H54 (cell line): ENCODE measurements at places on chromosomes 12 and 14.

- no peak for DNase-seq
These were observed 295.3 kb downstream of the IPO8 start for GRCh38 chr12:30400349-30400748.

- DNase-seq: peak; percentile 23
These were observed 5.5 kb downstream of the ERP29 start for GRCh38 chr12:112018571-112019237.

DNA sequence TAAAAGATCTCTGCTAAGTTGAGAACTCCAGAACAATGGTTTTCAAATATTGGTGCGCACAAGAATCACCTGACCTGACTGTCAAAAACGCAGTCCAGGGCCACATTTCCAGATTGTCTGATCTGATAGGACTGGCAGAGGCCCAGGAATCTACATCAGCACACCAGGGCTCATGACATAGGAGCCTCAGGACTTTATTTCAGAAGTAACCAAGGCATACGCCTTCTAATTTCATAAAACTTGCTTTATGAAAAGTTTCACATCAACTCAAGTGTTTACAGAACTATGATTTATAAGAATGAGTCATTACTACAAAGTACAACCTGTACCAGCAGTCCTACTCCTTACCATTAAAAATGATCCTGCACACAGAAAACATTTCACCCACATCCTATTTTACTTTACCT, 47.7 kb upstream of the PTPRO start:
- no peak for DNase-seq

GRCh38 chr12:5807514-5808219, 137.4 kb downstream of the ANO2 start:
- DNase-seq: no peak

- no peak for DNase-seq
These were observed 373.1 kb downstream of the SOX5 start for GRCh38 chr12:23576372-23576771.

GRCh38 chr14:102830474-102831045, 53.3 kb downstream of the TRAF3 start:
- no peak for DNase-seq

DNA sequence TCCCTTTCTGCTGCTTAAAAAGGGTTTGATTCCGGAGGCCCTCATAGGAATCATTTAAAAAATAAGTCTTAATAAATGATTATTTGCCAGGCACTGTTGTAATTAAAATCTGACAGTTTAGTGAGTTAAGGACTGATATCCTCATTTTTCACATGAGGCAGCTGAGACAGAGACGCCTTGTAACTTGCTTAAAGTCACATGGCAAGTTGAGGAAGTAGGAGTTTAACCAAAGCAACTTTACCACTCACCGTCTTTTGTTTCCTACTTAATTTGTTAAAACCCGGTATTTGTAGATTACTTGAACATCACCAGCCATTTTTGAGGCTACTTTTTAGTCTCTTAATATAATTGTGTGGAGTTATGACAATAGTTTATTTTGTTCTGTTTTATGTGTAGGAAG, 2.4 kb downstream of the TIGAR start:
- DNase-seq: no peak

DNA sequence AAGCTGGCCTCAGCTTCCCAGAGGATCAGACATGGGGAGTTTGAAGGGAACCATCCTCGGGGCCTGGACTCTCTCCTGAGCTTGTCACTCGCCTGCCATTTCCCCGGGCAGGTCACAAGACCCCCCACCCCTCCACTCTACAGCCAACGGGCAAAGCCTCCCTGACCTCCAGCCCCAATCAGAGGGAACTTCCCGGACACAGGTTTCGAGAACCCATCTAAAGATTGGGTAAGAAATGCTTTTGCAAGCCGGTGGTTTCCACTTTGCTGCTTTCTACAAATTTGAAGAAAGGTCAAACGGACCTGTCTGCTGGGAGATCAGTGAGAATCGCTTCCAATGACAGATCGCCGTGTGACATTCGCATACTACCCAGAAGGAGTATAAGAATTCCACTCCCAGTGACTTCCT, 89.6 kb downstream of the SCARB1 start:
- no peak for DNase-seq

DNA sequence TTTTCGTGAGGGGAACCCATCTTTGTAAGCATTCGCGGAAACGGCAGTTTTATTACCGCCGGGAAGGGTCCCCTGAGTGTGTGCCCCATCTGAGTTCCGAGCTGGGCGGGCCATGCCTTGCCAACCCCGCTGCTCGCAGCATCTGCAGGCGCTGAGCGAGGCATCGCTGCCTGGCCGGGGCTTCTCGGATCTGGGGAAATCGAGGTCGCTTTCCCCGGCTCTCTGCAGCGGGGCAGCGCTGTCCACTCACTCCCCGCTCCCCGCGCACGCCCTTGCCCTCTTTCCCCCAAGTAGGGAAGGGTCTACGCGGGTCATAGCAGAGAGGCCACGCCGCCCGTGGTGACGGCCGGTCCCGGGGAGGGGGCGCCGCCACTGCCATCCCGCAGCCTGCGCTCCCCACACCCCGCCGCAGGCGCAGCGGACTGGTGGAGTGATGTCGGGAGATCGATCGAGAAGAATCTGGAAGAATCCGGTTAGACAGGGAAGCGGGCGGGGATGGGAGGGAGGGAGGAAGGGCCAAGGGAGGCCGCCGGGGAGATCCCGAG, 507 bp upstream of the FKBP4 start:
- no peak for DNase-seq

DNA sequence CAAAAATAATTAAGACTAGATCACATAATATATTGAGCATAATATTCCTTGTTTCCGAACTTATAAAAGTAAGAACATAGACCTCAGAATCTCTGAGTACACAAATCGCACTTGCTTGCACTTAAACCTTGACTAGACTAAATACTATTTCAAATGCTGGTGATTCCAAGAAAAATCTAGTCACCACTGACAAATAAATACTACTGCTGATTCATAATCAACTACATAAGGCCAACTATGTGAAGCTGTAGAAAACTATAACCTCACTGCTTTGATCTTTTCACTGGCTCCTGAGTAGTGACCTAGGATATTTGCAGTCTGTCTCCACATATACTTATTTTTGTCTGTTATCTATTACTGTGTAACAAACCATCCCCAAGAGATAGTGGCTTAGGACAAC, 245.4 kb downstream of the DIO2 start:
- DNase-seq: no peak

DNA sequence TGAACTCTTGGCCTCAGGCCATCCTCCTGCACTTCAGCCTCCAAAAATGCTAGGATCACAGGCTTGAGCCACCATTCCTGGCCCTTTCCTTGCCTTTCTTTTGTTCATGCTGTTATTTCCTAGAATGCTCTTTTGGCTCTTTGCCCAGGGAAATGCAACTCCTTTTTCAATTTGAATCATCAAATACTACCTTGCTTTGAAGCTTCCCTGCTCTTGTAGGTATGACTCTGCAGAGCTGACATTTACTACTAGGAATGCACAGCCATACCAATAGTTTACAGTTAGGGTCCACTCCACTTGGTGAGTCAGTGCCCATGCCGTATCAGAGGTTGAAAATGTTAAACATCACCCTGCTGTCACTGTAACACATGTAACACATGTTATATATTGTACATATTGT, 107.0 kb upstream of the CRY1 start:
- DNase-seq: peak; percentile 28

- no peak for DNase-seq
These were observed 34.2 kb downstream of the CCDC88C start for GRCh38 chr14:91383439-91383838.

GRCh38 chr14:55133416-55133815, 4.4 kb downstream of the LGALS3 start:
- no peak for DNase-seq

DNA sequence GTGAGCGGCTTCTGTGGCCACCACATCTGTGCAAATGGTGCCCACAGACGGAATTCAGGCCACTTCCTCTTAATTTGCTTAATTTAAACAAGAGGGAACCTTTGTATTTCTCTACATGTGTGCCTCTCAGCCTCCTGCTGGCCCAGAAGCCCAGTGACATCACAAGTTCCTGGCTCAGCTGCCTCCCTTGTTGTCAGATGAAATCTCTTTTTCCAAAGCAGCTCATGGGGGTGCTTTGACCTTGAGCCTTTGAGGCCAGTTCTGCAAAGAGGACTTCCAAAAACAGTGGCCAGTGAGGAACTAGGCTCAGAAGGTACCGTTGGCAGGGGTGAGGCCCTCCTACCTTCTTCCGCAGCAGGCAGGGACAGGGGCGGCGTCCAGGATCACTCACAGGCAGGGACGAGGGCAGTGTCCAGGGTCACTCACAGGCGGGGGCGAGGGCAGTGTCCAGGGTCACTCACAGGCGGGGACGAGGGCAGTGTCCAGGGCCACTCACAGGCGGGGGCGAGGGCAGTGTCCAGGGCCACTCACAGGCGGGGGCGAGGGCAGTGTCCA, 35.0 kb upstream of the GALNT9 start:
- DNase-seq: no peak

- no peak for DNase-seq
These were observed 101.5 kb downstream of the NAV3 start for GRCh38 chr12:77932216-77932615.

DNA sequence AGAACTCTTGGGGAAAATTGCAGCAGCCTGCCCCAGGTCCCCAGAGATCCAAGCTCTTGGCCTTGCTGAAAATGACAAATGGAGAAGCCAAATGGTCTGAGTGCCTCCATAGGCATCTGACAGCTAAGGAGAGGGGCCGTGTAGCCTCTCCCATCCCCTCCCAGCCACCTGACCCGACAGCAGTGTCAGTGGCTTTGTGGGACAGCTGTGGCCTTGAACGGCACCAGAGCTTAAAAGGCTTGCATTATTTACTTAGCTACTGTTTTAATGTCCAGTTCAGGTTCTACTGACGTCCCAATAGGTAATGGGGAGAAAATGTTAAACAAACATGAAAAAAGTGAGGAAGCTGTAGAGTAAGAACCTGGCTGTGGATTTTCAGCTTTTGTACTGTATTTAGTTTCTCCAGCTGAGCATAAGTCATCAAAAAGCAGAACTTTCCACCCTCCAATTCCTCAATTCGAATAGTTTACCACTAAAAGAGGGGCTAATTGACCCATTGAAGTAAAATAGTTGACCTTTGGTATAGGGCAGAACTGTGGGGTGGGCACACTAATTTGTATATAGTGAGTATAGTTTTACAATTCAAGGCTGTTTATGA, 50.0 kb downstream of the FOS start:
- no peak for DNase-seq

DNA sequence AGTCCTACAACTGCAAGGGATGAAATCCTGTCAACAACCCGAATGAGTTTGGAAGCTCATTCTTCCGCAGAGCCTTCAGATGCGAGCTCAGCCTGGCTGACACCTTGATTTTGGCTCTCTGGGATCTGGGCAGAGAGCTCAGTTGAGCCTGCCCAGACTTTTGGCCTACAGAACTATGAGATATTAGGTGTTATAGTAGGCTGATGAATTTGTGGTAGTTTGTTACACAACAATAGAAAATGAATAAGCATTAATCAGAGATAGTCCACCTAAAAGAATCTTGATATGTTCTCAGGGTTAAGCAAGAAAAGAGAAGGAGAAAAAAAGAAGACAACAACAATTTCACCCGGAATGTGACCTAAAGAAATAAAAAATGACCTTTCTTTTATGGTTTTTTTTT, 30.4 kb upstream of the GZMB start:
- DNase-seq: no peak

- DNase-seq: peak; percentile 65
These were observed 102.7 kb downstream of the TMEM30B start for GRCh38 chr14:61178226-61179060.

DNA sequence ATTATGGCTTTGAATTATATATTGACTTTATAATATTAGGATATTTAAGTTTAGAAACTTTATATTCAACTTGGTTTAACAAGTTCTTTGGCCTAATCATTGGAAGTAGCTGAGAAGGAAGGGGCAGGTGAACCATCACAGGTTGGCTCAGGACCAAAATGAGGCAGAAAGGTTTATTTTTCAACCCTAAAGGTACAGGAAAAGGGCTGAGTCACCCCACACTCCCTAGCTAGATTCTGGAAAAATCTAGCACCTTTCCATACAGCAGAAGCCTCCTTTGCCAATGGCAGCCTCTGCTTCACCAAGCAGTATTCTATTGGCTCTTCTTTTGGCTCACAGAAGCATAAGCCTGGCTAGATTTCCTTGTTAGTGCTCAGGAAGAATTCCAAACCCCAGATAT, 19.3 kb upstream of the MED6 start:
- DNase-seq: no peak

GRCh38 chr12:44507461-44507860, 368.7 kb downstream of the NELL2 start:
- DNase-seq: no peak

DNA sequence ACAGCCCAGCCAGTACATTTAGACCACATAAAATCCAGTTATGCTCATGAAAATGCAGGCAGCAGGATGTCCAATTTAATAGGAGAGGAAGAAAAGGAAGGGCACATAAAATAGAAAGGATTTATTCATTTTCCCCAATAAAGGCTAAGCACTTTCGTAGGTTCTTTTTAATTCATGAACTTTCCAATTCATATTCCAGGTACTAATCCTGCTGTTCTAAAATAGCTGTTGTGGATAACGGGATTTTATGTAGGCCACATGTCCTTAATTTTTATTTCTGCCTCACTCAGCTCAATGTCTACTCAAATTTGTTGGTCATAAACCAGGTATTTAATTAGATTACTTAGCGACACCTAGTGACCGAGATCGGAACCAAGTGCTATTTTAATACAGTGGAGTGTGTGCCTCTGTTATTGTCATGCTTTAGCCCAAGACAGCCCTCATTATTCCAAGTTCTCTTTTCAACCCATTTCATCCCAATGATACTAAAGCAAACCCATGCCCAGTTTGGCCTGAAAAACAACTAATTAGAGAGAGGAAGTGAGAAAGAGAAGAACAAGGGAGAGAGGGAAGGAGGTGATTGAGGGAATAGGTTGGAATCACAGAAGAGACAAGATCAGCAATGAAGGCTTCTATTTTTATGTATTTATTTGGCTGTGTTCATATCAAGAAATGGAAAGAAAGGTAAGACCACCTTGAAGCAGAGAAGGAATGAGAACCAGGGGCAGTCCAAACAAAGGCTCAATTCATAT, 45.9 kb upstream of the IFNG-AS1 start:
- DNase-seq: no peak

DNA sequence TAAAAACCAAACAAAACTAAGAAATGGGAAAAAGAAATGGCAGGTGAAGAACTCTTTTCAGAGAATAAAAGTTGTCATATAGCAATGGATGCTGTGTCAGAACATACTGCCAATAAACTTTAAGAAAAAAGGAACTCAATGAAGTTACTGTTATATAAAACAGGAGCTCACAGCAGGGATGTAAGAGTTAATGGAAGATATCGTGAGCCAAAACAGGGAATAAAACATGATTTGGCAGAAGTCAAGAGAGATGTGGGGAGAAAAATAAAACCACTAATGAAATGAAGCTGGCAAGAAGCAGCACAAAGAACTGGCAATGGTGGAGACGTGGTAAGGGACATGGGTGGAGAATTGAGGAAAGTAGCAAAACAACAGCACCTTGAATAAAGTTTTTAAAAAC, 61.0 kb downstream of the TAOK3 start:
- no peak for DNase-seq

- no peak for DNase-seq
These were observed 1.7 kb downstream of the PPM1H start for GRCh38 chr12:62933220-62933601.

GRCh38 chr14:92507174-92507768, 6.3 kb upstream of the RIN3 start:
- DNase-seq: no peak
